ENCODE measurements at places on chromosomes 1 and 21.
A peak's percentile ranks its signal among the peaks of the same experiment; 100 is the strongest.

- DNase-seq = no peak
Measured at GRCh38 chr1:224784265-224785039, 145.0 kb upstream of the DNAH14 start.

DNA sequence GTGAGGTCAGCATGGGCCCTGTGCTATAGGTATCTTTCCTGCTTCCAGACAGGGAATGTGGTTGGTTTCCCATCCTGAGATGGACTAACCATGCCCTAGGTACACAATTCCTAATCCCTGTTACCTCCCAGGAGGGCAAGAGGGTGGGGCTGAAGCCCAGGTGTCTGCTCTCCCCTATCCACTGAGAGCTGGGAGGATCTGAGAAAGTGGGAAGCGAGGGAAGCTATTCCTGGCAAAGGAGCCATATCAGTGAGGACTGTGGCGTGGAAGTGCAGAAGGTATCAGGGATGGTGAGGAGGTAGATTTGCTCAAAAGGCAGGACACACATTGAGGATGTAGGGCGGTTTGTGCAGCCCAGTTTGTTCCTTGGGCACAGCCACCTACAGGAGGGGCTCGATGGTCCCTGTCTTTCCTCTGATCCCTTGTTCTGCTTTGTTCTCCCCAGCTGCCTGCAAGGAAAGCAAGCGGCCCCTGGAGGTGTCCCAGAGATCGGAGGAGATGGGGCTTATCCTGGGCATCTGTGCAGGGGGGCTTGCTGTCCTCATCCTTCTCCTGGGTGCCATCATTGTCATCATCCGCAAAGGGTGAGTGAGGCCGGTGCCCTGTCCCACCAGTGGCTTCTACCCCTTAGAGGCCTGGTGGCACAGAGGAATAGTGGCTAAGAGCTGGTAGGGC lies 48.1 kb downstream of the PTPRU start:
- DNase-seq = no peak

- DNase-seq = no peak
Measured at GRCh38 chr1:206796981-206797402, 24.7 kb upstream of the IL10 start.

GRCh38 chr1:184485751-184486723 lies 99.2 kb downstream of the C1orf21 start:
- no peak for DNase-seq

DNA sequence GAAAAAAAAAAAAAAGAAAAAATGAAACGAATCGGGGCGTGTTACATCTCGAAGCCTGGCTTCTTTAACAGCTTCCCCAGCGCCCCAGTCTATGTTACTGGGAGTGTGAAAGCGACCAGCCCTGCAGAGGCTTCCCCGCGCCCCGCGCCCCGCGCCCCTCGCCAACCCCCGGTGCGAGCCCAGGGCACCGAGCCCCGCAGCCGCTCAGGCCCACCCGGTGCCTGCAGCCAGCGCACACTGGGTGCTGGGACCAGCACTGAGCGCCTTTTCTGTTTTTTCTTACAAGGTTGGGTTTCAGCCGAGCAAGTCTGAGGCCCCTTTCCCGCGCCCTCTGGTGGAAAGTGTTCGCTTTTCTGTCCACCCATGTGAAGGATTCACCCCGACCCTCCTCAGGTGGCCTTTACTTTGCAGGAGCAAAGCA lies 42.1 kb upstream of the ZNF496 start:
- peak; percentile 29 for DNase-seq

GRCh38 chr1:51569284-51570062 lies 47.4 kb upstream of the OSBPL9 start:
- no peak for DNase-seq

DNA sequence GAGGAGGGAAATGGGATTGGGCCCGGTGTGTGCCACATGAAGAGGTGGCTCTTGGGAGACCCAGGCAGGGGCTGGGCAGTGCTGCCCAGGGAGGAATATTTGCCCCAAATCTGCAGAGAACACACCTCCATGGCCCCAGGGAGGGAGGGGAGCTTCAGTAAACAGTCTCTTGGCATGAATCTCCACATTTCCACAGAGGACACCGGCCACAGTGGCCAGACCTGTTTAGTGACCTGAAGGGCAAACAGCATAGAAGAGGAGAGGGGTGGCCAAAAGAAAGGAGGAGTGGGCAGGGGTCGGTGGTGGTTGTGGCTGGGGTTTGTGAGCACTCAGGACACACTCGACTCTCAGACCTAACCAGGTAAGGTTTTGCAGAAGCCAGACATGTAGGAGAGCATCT lies 54.0 kb upstream of the IFFO2 start:
- no peak for DNase-seq

GRCh38 chr1:211557894-211558625 lies 20.9 kb downstream of the SLC30A1 start:
- no peak for DNase-seq

DNA sequence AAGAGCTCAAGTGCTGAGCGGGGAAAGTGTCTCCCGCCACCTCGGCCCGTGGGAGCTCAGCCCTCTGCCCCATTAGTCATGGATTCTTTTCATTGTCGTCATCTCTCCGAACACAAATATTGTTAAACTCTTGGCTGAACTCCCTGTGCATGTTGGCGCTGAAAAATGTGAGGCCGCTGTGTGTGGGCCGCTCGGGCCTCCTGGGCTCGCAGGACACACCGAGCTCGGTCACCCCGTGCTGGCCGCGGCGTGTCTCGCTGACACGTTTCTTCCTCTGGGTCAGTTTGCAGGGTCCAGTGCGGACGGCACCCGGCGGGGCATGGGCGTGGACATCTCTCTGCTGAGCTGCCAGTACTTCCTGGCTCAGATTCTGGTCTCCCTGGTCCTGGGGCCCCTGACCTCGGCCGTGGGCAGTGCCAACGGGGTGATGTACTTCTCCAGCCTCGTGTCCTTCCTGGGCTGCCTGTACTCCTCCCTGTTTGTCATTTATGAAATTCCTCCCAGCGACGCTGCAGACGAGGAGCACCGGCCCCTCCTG lies 25.6 kb downstream of the SLC45A1 start:
- DNase-seq = no peak

- no peak for DNase-seq
Measured at GRCh38 chr1:183651612-183652011, 1.5 kb downstream of the APOBEC4 start.

DNA sequence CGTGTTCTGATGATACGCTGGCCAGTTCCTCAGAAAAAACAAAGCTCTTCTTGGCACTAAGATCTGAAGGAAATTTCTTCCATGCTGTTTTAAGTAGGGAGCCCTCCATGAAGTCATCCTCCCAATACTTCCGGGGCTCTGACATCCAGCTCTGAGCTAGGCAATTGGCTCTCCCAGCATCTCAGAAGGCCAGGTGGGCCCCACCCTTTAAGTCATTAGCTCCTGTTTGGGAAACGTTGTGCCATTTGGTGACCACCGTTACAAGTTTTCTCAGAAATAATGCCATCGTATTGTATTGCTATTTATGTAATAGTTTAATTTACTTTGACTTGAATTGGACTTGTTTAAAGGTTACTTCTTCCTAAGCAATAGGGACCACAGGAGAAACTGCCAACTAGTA lies 130.3 kb upstream of the EDN2 start:
- DNase-seq = no peak

DNA sequence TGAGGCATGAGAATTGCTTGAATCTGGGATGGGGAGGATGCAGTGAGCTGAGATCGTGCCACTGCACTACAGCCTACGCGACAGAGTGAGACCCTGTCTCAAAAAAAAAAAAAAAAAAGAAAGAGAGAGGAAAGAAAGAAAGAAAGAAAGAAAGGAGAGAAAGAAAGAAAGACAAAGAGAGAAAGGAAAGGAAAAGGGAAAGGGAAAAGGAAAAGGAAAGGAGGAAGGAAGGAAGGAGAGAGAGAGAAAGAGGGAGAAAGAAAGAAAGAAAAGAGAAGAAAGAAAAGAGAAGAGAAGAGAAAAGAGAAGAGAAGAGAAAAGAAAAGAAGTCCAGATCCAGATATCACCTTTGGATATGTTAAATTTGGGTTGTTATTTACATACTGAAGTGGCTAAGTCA lies 106.0 kb downstream of the DPYD start:
- no peak for DNase-seq

DNA sequence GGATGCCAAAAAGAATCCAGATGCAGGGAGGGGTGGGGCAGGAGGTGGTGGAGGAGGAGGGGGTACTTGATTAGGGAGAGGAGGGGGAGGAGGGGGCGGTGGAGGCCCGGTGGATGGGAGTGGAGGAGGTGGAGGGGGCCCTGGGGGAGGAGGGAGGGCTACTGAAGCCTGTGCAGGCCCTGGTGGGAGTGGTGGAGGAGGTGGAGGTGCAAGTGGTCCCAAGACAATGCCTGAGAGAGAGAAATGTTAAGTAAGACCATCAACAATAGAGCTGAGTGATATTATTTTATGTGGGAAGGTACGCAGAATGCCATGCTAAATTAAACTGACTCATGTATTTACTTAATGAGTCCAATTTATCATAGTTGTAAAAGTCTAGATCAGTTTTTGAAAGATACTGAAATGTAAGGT lies 86.8 kb upstream of the LBR start:
- DNase-seq = no peak

DNA sequence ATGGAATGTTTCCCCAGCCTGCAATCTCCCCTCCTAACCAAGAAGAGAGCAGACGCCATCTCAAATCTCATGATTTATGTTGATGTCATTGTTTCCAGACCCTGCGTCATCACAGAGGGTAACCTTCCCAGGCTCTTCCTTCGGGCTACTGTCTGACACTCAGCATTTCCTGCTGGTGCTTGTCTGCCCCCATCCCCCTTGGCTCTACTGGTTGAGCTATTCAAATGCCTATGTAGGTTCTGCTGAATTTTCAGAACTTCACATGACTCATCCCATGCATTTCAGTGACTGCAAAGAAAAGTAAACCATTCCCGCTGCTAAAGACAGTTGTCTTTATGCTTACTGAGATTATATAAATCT lies 24.8 kb upstream of the ITPKB start:
- DNase-seq = no peak

DNA sequence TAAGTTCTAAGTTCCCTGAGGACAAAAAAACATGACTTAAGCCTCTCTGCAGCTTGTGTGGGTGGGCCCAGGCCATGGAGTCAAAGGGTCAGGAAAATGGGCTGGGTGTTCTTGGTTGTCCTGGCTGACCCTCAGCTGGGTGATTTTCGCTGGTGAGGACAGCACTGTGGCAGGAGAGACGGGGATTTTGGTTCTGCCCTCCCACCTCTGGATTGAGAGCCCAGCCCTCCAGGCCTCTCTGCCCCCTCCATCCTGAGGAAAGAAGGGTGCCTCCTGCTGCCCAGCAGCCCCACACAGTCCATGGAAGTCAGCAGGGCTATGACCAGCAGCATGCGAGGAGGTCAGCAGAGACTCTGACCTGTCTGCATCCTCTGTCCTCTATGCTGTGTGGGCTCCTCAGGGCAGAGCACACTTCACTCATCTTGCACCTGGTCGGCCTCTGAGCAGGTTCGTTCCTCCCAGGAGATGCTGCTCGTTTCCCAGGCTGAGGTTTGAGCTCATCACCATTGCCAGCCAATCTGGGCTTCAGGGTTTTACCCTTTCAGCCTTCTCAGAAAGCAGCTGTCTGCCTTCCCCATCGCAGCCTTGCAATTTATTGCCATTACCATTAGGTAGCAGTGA lies 26.5 kb downstream of the PHGDH start:
- no peak for DNase-seq

- DNase-seq = no peak
Measured at GRCh38 chr1:229029879-229030235, 241.1 kb upstream of the RAB4A start.

- no peak for DNase-seq
Measured at GRCh38 chr1:16067127-16067768, 6.2 kb downstream of the FAM131C start.

DNA sequence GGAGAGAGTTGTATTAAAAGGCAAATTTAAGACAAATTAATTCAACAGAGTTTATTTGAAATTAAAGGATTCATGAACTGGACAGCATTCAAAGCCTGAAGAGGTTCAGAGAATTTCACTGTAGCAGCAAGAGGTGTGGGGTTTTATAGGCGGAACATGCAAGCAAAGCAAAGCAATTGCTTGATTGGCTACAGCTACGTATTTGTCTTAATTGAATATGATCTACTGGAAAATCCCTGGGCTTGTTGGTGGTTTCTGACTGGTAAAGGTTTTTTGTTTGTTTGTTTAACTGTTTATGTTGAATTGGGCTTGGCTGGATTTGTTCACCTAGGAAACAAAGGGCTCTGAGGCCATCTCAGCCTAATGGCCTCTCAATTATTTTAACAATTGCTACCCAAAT lies 61.5 kb downstream of the KCNK1 start:
- DNase-seq = no peak

GRCh38 chr21:14616380-14617039 lies 70.4 kb upstream of the SAMSN1 start:
- DNase-seq = no peak

- no peak for DNase-seq
Measured at GRCh38 chr1:236403905-236404696, 10.0 kb downstream of the EDARADD start.

DNA sequence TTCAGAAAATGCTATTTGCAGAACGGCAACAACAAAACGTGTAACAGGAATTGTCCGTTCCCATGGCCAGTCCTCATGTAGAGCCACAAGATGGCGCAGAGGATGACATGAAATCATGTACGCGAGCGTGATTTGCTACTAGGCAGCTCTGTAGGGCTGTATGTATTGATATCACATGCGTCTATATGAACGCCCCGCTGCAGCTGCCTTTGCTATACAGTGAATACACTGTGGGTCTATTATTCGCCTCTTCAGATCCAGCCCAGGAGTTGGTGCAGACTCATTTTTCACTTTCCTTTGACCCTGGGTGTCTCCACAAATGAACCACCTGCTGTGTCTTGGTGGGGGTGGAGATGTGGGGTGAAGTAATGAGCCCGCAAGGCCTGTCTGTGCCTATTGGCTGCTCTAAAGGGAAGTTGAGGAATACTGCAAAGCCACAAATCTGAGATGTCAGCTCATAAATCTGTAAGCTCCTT lies 361.5 kb downstream of the KIF26B start:
- no peak for DNase-seq

- DNase-seq = no peak
Measured at GRCh38 chr1:14857436-14858195, 259.1 kb downstream of the KAZN start.

GRCh38 chr1:230002164-230002803 lies 64.8 kb upstream of the GALNT2 start:
- no peak for DNase-seq

DNA sequence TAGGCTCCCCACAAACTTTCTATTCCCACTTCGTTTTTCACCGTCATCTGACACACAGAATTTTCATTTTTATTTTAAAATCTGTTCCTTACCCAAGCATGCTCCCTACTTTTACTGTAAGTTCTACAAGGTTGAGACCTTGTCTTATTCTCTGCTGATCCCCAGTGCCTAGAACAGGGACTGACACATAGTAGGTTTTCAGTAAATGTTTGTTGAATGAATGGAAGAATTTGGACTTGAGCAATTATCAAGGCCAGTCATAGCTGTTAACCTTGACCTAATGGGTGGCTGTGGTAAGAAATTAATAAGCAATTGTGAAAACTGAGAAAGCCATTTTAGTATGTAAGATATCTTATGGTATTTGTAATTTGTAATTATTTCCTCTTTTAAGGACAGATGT lies 71.1 kb downstream of the LAMC1 start:
- DNase-seq = no peak

DNA sequence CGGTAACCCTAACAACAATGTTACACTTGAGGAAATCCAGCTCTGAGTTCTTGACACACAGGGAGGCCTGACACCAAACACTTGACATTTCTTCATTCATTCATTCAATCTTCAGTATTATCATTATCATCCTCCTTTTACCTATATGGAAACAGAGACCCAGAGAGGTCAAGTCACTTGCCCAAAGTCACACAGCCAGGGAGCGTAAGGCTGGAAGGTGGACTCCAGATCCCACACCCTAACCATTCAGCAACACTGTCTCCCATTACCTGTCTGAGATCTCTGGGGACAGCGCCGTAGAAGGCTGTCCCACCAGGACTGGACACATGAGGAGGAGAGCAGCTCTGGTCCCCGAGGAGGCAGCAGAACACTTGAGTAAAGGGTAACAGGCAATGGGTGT lies 101.4 kb downstream of the SYF2 start:
- no peak for DNase-seq

Data from GM10248 (cell line).